ENCODE measurements at places on chromosomes 4 and X. TPM values are rescaled to one million over a fixed set of nuclear protein-coding genes. Genes with fewer than 3 reads are reported as not detected.

DNA sequence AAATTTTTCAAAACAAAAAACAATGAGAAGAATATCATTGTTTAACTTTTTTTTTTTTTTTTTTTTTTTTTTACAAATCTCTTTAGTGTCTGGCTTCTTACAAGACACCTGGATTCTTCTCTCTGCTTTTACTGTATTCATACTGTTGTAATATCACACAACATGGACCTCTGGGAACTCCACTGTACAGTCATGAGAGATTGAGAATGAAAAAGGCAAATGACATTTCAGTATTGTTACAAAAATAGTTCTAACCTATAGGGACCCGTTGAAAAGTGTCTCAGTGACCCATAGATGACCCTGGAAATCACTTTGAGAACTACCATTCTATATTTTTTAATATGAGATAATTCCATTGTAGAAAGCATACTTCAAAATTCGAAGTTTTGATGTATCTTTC, 124.4 kb downstream of the SLIT2 start:
- DNase-seq, result no peak

DNA sequence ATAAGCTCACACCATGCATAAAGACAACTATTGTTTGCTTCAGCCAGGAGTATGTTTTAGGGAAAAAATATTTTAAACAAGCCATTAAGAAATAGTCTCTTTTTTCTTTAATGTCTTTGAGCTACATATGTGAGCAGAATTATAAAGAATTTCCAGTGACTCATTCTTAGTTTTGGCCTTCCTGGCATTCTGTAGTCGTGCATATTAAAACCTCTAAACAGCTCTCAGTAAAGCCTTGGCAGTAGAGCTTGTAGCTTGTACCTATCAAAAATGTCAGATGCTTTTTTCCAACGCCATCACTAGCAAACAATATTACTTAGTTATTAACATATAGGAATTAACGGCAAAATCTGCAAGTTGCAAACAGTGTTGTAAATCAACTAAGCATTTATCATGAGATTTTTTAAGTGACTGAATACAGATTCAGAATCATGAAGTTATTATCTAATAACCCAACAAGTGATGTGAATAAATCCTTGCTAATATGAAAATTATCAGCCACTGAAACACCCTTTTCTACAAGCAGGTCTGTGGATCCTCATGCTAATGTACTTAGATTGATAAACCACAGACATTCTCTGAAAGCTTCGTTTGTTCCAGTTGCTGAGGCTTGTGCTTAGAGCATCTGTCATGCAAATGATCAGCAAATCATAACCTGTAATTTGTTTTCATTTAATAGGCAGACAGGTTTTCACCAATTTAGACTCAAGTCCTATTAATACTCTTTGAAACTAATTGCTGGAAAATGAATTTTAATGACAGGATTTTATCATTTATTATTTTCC, 412.0 kb upstream of the ATOH1 start:
- DNase-seq, result no peak

CXCL9 gene
- total RNA-seq, result not detected

- no peak for DNase-seq
Measured at GRCh38 chr4:13928214-13928613, 300.7 kb upstream of the BOD1L1 start.

IKBKG gene
- 9.5 TPM for total RNA-seq

Data from SJCRH30 (cell line).